ENCODE measurements at places on chromosomes 13 and 19. TPM values are rescaled to one million over a fixed set of nuclear protein-coding genes. Genes with fewer than 3 reads are reported as not detected.

GGACT gene
- total RNA-seq: 4.5 TPM

RASL11A gene
- 3.3 TPM for total RNA-seq

FLT1 gene
- total RNA-seq: not detected

PROZ gene
- not detected for total RNA-seq

CEACAM16 gene
- 0.19 TPM for total RNA-seq

EBI3 gene
- total RNA-seq: 4.8 TPM

ANGPTL8 gene
- not detected for total RNA-seq

S1PR2 gene
- 0.86 TPM for total RNA-seq

FSD1 gene
- total RNA-seq: 8.6 TPM

C19orf67 gene
- not detected for total RNA-seq

OR7C1 gene
- not detected for total RNA-seq

GADD45GIP1 gene
- total RNA-seq: 28.1 TPM

LATS2 gene
- total RNA-seq: 9.4 TPM

PTH2 gene
- total RNA-seq: not detected

PNKP gene
- total RNA-seq: 60.9 TPM

TEX29 gene
- not detected for total RNA-seq

SHD gene
- total RNA-seq: not detected

SMIM44 gene
- not detected for total RNA-seq

TARM1 gene
- not detected for total RNA-seq

PSPN gene
- total RNA-seq: 0.69 TPM

ZNF534 gene
- not detected for total RNA-seq

PROSER3 gene
- 31.4 TPM for total RNA-seq

LAMP1 gene
- 100 TPM for total RNA-seq

PRRG2 gene
- total RNA-seq: 0.94 TPM

HSH2D gene
- total RNA-seq: not detected

SPIB gene
- total RNA-seq: not detected

ZNF135 gene
- total RNA-seq: not detected

CGB2 gene
- total RNA-seq: 0.41 TPM

SLC25A30 gene
- total RNA-seq: 6.3 TPM

ZNF490 gene
- total RNA-seq: 0.65 TPM

Data from A549 treated with ZK216348 at 1 μM for 4 hours (cell line).